ENCODE measurements at places on chromosomes 4 and X.

- DNase-seq: no peak
These were observed 69.8 kb downstream of the IGSF1 start for GRCh38 chrX:131219271-131219670.

DNA sequence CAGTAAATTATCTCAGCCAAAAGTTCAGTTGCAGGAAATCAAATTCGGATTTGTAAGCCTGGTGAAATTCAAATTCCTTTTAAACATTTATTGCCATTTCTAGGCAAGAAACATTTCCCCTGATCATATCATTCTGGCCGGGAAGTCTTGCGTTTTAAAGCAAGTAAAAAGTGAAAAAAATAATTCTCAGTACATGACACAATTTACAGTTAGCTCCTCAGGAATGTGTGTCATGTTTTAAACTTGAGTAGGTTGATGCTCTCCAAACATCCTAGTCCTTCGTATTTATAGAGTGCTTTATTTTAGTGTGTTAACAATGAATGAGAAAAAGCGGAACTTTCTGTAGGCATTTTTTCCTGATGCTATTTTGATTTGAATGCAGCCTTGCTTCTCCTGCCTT, 158.3 kb upstream of the SCML1 start:
- no peak for DNase-seq

GRCh38 chr4:103887191-103887590, 167.4 kb upstream of the TACR3 start:
- DNase-seq: no peak

- DNase-seq: no peak
These were observed 176.8 kb downstream of the GC start for GRCh38 chr4:71607109-71607508.

DNA sequence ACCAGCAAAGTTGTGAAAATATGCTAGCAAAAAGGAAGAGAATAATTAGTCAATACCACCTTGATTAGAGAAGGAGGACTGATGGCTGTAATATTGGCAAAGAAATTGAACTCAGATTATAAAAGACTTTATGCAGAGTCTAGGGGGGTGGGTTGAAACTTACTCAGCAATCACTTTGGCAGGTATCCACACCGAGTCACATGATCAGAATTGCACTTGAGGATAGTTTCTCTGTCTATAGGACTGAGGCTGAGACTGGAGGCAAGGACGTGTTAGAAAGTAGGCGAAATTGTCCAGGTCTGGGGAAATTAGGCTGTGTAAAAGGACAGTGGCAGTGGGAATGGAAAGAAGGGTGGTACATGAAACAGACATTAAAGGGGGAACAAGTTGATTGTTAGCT, 284.4 kb downstream of the ARHGAP24 start:
- no peak for DNase-seq

- no peak for DNase-seq
These were observed 57.4 kb downstream of the RAPGEF2 start for GRCh38 chr4:159160242-159160641.

DNA sequence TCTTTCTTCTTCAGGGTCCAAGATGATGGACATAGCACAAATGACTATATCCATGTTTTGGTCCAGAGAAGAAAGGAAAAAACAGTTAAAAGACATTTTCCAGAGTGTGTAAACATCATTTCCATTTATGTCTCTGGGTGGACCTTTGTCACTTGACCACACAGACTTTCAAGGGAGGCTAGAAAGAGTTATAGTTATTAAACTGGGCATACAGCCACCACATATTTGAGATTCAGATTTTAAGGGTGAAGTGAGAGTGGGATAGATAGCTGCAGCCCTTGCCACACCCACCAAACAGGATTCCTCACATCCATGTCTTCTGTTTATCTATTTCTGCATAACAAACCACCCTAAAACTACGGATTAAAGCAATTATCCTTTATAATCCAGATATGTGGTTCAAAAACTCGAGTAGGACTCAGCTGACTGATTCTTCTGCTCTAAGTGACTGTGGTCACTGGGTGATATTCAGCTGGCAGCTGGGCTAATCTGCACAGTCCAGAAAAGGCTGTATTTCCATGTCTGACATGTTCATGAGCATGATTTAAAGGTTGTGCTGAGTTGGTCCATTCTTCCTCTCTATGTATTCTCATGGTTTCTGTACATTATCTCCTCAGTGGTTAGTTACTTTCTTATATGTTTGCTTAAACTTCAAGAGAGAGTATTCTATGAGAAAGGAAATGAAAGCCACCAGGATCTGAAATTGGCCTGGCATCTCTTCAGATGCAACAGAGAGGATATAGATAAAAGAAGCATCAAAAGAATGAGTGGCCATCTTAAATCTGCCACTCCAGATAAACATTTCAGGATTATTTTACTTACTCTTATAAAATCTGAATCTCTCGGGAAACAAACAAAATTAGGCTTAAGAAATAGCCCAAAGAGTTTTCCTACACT, 459.8 kb upstream of the CTSO start:
- no peak for DNase-seq
